ENCODE measurements at places on chromosomes 1 and 21. TPM values are rescaled to one million over a fixed set of nuclear protein-coding genes. Genes with fewer than 3 reads are reported as not detected.

The RUNX3 gene
- 4.8 TPM for total RNA-seq

The MUL1 gene
- 44.3 TPM for total RNA-seq

The CD2 gene
- not detected for total RNA-seq

The RIPPLY3 gene
- total RNA-seq = 0.39 TPM

The SEC16B gene
- total RNA-seq = 1.3 TPM

The SHE gene
- total RNA-seq = 0.16 TPM

The ELF3 gene
- 109 TPM for total RNA-seq

The LMX1A gene
- not detected for total RNA-seq

The ZBTB8OS gene
- 37.0 TPM for total RNA-seq

The GUCA2B gene
- 0.37 TPM for total RNA-seq

The MCOLN3 gene
- 3.6 TPM for total RNA-seq

The CAPN2 gene
- total RNA-seq = 481 TPM

The BMP8A gene
- 0.07 TPM for total RNA-seq

The FNDC5 gene
- total RNA-seq = 0.20 TPM

The KRTAP20-2 gene
- not detected for total RNA-seq

The SPOCD1 gene
- 3.8 TPM for total RNA-seq

The TRAF3IP3 gene
- not detected for total RNA-seq

The FABP3 gene
- total RNA-seq = not detected

The CGN gene
- total RNA-seq = 1.8 TPM

The GPR153 gene
- 7.6 TPM for total RNA-seq

The LCE3E gene
- total RNA-seq = 0.12 TPM

Data from A549 treated with AZD2906 at 1 μM for 4 hours (cell line).